Muscle of leg (tissue), 16 donors: ENCODE measurements at places on chromosomes 11 and 22. TPM values are rescaled to one million over a fixed set of nuclear protein-coding genes. Genes with fewer than 3 reads are reported as not detected.

The SCGB1D2 gene
- total RNA-seq: not detected

- DNase-seq: peak; percentile 88
Observed at GRCh38 chr11:30984442-30984816, 385.1 kb downstream of the DCDC1 start.

The TRIM51 gene
- total RNA-seq: not detected

The SCYL1 gene
- 42.9 TPM for total RNA-seq

The OR8G5 gene
- not detected for total RNA-seq

- no peak for DNase-seq
Observed at GRCh38 chr11:92297567-92298553, 73.2 kb downstream of the FAT3 start.

- DNase-seq: no peak
Observed at GRCh38 chr11:13119941-13120520, 110.9 kb downstream of the RASSF10 start.

The OR5P2 gene
- total RNA-seq: not detected

GRCh38 chr11:67732045-67732787, 57.8 kb upstream of the ALDH3B2 start:
- no peak for DNase-seq

- DNase-seq: no peak
Observed at GRCh38 chr11:30254307-30255298, 23.8 kb downstream of the FSHB start.

DNA sequence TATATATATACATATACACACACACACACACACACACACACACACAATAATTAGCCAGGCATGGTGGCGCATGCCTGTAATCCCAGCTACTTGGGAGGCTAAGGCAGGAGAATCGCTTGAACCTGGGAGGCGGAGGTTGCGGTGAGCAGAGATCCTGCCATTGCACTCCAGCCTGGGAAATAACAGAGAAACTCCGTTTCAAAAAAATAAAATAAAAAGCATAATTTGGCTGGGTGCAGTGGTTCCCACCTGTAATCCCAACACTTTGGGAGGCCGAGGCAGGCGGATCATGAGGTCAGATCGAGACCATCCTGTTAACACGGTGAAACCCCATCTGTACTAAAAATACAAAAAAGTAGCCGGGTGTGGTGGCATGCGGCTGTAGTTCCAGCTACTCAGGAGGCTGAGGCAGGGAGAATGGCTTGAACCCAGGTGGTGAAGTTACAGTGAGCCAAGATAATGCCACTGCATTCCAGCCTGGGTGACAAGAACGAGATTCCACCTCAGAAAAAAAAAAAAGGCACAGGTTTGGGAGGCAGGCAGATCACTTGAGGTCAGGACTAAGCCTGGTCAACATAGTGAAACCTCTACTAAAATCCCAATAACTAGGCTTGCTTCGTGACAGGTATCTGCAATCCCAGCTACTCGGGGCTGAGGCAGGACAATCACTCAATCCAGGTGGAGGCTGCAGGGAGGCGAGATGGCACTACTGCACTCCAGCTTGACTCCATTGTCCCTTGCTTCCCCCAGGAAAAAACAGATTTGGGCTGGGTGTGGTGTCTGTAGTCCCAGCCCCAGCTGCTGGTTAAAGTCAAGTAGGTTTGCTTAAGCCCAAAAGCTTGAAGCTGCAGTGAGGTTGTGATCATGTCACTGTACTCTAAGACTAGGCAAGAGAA, 11.8 kb upstream of the WDR74 start:
- no peak for DNase-seq

The CECR2 gene
- 10.3 TPM for total RNA-seq

DNA sequence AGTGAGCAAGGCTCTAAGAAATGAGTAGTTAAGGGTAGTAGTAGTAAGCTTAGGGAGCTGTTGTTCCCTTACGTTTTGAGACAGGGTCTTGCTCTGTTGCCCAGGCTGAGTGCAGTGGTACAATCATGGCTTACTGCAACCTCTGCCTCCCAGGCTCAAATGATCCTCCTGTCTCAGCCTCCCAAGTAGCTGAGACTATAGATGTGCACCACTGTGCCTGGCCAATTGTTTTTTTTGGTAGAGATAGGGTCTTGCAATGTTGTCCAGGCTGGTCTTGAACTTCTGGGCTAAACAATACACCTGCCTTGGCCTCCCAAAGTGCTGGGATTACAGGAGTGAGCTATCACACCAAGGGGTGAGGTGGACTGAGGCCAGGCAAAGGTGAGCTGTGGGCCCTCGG, 10.0 kb downstream of the SMIM38 start:
- no peak for DNase-seq

- DNase-seq: peak; percentile 62
Observed at GRCh38 chr11:62402226-62402959, 16.4 kb upstream of the SCGB1A1 start.

The RAB36 gene
- 1.0 TPM for total RNA-seq

The CD59 gene
- total RNA-seq: 139 TPM

GRCh38 chr11:43825217-43825816, 55.3 kb upstream of the ALKBH3 start:
- no peak for DNase-seq

DNA sequence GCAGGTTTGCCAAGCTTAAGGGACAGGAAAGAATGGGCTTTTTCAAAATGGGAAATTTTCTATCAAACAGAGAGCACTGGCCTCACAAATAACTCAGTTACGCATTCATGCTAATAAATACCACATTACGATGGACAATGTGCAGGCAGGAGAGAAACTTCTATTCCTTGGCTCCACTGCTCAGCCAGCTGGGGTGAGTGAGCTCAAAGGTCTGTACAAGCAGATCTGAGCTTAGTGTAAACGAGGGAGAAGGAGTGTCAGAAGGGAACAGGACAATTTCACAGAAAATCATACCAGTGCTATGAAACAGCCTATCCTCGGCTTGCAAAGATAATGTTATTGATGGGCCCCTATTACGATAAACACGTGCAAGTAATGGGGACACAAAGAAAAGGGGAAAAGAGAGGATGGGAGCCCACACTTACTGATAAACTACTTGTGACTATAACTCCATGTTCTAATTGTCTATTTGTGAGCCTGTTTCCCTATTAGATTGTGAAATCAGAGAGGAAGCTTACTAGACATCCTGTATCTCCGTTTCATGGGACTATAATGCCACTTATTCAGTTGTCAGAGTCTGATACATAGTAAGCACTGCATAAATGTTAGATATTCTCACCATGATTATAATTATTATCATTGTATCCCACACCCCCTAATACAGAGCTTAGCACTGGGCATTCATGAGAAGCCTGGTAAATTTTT, 46.3 kb downstream of the AMOTL1 start:
- no peak for DNase-seq

- peak; percentile 58 for DNase-seq
Observed at GRCh38 chr11:112656772-112657428, 304.3 kb upstream of the NCAM1 start.

DNA sequence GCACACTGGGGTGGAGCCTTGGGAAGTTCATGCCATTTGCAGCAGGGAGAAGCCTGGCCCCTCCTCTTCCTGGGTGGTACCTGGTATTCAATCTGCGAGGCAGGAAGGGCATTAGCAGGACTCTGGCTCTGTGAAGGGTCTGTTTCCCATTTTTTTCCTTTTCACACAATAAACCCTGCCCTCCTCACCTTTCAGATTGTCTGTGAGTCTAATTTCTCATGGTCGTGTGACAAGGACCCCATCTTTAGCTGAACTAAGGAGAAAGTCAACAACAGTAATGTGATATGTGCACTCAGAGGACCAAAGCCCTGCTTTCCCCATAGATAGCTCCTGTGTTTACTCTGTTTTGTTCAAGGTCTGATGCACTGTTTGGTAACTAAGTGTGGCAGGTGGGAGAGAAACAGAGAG, 26.6 kb upstream of the CASP4 start:
- no peak for DNase-seq

- peak; percentile 16 for DNase-seq
Observed at GRCh38 chr11:74949753-74950137, 679 bp downstream of the SPCS2 start.

- DNase-seq: no peak
Observed at GRCh38 chr11:130189492-130190210, 30.1 kb downstream of the ST14 start.

GRCh38 chr22:26753125-26753862, 95.9 kb downstream of the MIAT start:
- no peak for DNase-seq

DNA sequence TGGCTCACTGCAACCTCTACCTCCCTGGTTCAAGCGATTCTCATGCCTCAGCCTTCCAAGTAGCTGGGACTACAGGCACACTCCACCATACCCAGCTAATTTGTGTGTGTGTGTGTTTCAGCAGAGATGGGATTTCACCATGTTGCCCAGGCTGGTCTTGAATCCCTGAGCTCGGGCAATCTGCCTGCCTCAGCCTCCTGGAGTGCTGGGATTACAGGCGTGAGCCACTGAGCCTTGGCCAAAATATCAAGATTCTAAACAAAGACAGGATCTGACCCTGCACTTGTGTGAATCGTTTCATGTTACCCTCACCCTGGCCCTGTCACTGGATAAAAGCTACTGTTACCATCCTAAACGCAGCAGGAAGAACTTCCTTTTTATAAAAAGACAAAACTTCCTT, 15.6 kb upstream of the THY1 start:
- no peak for DNase-seq

GRCh38 chr11:30585892-30586250, 282 bp downstream of the MPPED2 start:
- peak; percentile 69 for DNase-seq

DNA sequence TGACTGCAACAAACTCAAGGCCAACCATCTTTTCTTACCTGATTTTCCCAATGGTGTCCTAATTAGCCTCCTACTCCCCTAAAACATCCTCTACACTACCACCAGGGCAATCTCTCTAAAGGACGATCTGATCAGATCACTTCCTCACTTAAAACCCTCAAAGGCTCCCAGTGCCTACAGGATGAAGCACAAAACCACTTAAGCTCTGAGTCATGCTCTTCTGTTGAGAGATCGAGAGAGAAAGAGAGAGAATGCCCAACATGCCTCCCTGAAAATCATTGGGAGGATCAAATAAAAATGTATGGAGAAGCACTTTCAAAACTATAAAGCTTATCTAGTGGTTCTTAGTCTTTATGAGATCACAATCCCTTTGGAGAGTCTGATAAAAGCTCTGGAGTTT, 171.1 kb downstream of the CADM1 start:
- DNase-seq: no peak

DNA sequence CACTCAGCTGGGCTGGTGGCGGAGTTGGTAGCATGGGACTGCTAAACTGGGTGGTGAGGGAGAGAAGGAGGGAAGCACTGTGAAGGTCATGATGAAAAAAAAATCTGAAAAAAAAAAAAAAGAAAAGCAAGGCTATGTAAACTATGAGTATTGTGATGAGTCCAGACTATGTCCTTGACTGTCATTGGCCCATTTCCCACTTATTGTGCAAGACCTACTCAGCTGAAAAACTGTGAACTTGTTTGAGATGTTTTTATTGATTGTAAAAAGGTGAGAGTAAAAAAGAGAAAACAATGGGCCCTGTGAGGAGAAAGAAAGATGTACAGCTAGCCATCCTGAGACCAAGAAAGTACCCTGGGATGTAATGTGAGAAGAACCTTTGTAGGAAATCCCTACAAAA, 798.4 kb upstream of the TENM4 start:
- DNase-seq: peak; percentile 12

GRCh38 chr11:131845255-131845654, 474.8 kb downstream of the NTM start:
- DNase-seq: no peak

The OR9G4 gene
- total RNA-seq: not detected

The RPL3 gene
- total RNA-seq: 1,838 TPM

DNA sequence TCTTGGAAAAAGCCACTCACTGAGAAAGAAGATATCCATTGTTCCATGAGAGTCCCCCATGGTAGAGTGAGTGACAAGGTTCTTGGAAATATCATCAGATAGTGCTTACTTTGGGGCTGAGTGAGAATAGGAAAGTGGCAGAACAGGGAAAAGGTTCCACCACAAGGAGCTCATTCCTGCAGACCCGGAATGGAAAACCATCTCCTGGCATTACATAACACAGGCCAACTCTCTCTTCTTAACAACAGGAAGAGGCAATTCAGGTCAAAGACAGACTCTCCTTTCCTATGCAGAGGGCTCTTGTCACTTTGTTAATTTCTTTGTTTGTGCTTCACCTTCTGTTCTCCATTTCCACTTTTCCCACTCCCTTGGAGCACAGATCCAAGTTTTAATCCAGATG, 259.7 kb downstream of the KIRREL3 start:
- no peak for DNase-seq

DNA sequence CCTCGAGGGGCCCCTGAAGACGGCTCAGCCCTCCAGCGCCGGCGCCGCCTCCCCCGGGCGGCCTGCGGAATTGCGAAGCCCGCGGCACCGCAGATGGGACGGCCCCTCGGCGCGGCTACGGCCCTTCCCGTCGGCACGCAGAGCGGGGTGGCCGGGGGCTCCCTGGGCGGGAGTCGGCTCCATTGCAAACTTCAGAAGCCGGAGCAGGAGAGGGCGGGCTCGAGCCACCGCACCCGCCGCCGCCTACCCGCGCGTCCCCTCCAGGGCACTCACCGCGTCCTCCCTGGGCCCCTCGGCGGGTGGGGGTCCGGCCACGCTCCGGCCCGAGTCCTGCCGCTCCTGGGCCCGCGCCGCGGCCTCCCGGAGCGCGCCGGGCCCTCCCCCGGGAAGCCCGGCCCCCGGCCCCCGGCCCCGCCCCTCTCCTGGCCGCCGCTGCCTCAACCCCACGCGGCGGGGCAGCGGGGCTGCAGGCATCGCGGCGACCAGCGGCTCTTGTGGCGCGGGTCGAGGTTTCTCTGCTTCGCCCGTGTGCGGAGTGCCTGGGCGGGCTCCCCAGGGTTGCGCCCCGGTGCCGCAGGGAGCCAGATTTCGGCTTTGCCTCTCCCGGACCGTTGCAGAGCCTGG, at the start of gene PACSIN3:
PACSIN3 (minus strand) TSS at position 359 of the 624 bp plus-strand sequence. CDS start 3,707 bp downstream, outside the sequence.
- DNase-seq: no peak

GRCh38 chr11:130813196-130813595, 103.1 kb downstream of the SNX19 start:
- DNase-seq: no peak

GRCh38 chr22:42169055-42169469, 38.5 kb upstream of the CYP2D6 start:
- peak; percentile 86 for DNase-seq

DNA sequence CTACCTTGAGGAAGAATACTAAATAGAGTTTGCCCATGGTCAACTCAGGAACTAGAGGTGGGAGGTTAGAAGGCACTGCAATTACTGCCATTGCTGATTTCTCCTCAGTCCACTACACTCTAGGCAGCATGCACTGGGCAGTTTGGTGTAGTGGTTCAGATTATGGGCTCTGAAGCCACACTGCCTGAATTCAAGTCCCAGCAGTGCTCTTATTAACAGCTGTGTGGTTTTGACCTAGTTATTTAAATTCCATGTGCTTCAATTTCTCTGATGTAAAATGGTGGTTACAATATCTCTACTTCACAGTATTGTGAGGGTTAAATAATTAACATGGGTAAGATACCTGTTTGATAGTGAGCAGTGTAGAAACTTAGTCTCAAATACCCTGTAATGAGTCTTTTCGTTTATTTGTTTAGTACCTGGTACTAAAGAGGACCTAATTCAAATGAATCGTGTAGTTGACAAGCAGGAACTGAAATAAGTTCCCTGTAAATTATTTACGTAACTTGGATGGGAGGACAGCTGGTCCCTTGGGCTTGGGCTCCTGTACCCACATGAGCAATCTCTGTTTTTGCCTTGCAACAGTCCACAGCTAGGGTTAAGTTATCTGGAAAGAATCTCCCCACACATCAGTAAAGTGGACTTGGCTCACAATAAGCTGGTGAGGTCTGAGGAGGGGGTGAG, 17.8 kb downstream of the PRR5L start:
- DNase-seq: no peak
